ENCODE measurements at places on chromosomes 5 and 9.

DNA sequence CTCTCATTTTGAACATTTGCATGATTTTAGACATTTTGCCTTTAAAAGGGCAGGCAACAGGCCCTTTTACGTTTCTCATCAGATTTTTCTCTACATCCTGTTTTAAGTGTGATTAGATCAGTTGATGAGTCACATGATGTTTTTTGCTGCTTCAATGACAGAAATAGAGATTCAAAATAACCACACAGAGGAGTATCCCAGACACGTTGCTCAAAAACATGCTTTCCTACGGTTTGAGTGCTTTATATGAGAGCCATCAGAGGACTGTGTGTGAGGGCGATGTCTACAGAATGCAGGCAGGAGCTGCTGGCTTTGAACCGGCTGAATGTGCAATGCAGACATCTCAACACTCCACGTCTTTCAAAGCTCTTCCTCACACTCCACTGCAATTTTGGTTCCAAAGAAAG lies 42.1 kb downstream of the OTULIN start:
- H3K36me3 ChIP-seq, result peaks cover 35% of the 10 kb centered on the region
- no peak for DNase-seq
- H3K27ac ChIP-seq, result no peak overlapping the region

DNA sequence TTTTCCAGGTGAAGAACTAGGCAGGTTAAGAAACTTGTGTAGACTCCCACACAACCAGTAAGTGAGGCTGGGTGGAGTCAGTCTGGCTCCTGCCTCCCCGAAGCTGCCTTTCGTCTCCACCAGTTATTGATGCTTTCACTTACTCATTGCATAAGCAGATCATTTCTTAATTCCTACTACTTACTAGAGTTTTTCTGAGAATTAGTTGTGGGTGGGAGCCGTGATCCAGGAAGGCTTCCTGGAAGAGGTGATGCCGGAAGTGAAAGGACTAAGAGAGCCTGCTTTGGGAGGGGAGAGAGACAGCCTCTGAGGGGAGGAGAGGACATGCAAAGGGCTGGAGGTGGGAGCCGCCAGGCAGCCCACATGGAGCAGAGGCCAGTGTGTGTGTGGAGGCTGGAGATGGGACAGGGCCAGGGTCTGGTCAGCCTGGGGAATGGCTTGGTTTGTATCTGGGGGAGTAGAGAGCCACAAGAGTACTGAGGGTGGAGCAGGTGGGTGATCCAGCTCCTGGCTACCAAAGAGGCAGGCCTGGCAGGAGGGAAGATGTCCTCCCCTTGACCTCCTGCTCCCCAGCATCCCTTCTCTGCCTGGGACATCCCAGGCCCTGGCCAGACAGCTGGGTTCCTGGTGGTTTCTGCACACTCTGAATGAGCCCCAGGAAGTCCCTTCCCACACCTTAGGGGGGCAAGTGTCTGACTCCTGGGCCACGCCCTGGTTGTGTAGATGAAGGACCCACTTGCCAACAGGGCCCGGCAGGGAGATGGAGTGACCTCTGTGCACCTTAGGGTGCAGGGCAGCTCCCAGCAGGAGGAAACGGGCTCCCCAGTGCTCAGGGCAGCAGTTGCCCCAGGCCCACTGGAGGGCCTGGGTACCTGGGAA lies 12.2 kb upstream of the CARD19 start:
- no peaks in the 10 kb centered on the region for H3K36me3 ChIP-seq
- no peaks in the 10 kb centered on the region for H3K27me3 ChIP-seq
- H3K4me1 ChIP-seq, result no peaks in the 10 kb centered on the region
- H3K4me3 ChIP-seq, result no peak overlapping the region

DNA sequence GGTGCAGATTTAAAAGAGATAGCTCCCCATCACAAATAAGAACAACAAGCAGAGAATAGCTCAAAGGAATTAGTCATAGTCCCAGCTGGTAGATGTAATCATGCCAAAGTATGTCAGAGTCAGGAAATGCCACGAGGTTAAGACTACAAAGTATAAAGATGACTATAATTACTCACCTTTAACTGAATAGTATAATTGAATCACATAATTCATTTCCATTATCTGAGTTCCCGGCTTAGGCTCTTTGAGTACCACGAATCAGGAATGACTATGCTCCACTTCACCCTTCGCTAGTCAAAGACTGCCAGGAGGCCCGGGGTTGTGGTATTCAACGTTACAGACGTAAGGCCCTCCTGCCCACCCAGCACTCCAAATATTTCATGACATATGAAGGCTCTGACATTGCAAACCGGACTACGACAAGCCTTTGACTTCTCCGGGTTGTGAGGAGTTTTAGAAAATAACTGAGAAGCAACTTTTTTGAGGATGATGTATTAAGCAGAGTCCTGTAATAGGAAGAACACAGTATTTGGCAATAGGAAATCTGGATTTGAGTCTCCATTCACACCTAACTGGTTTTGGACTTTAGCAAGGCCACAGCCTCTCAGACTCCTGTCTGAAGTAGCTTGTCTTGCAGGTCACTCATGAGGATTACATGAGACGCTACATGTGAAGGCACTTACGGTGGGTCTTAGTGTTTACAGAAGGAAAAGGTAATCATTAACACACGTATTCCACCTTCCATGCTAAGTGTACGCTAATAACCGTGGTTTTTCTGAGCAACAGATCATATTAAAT lies 64.6 kb downstream of the ENC1 start:
- no peaks in the 10 kb centered on the region for H3K36me3 ChIP-seq
- no peak overlapping the region for H3K4me3 ChIP-seq
- peak overlapping the region; percentile 42 for H3K27ac ChIP-seq
- peak; percentile 86 for DNase-seq
- no peaks in the 10 kb centered on the region for H3K27me3 ChIP-seq

DNA sequence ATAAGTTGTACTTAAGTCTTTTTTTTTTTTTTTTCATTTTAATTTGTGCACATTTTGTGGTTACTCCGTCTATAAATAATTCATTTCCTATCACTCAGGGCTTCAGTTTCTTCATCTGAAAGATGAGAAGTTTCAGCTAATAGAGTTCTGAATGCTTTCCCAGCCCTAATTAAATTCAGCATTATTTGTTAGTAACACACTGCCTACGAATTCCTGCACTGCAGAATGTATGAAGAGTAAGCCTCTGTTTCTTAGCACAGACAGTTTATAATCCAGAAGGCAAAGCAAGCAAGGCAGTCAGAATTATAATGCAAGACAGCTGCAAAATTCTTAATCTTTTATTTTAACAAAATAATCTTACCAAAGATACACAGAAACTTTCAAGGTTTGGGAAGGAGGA lies 138.0 kb upstream of the GHR start:
- H3K4me1 ChIP-seq, result peaks cover 4% of the 10 kb centered on the region
- H3K27me3 ChIP-seq, result no peaks in the 10 kb centered on the region

DNA sequence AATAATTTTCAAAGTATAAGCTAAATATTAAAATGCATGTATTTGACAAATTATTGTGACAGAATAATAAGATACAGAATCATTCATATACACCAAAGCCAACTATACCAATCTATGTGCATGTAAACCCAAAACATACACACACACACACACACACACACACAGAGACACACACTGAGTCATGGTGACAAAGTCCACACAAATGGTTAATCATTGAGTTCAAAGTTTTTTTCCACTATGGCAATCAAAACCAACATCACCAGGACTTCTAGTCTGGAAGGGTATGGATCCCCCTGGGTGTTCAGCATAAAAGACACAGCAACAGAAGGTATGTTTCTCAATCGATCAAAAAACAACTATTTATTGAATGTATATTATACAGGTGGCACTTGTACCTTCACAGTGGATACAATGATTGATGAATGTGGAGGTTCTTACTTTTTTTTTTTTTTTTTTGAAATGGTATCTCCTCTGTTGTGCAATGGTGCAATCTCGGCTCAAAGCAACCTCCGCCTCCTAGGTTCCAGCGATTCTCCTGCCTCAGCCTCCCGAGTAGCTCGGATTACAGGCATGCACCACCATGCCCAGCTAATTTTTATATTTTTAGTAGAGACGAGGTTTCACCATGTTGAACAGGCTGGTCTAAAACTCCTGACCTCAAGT lies 137.0 kb downstream of the PDE4D start:
- H3K4me3 ChIP-seq, result no peak overlapping the region
- peak overlapping the region; percentile 42 for H3K27ac ChIP-seq
- H3K4me1 ChIP-seq, result peaks cover 52% of the 10 kb centered on the region
- DNase-seq, result peak; percentile 60
- no peaks in the 10 kb centered on the region for H3K27me3 ChIP-seq

- no peak overlapping the region for H3K4me3 ChIP-seq
- DNase-seq, result peak; percentile 43
- H3K36me3 ChIP-seq, result no peaks in the 10 kb centered on the region
- H3K27ac ChIP-seq, result peak overlapping the region; percentile 82
Observed at GRCh38 chr9:27125936-27126335, 16.9 kb downstream of the TEK start.

- H3K27ac ChIP-seq, result no peak overlapping the region
- no peaks in the 10 kb centered on the region for H3K4me1 ChIP-seq
- H3K4me3 ChIP-seq, result no peak overlapping the region
- no peak for DNase-seq
Observed at GRCh38 chr5:118467103-118467502, 521.2 kb downstream of the DTWD2 start.

All from PC-3 (cell line).